ENCODE measurements at places on chromosomes 13 and 19. TPM values are rescaled to one million over a fixed set of nuclear protein-coding genes. Genes with fewer than 3 reads are reported as not detected.
A peak's percentile ranks its signal among the peaks of the same experiment; 100 is the strongest.

GRCh38 chr13:27176470-27177410, 5.1 kb upstream of the USP12 start:
- no peak for DNase-seq

GRCh38 chr13:51453959-51454703, 1.3 kb upstream of the INTS6 start:
- peak; percentile 13 for DNase-seq

Gene NPAS1
- 0.52 TPM for total RNA-seq

Gene LIPE
- 1.2 TPM for total RNA-seq

Gene ZNF667
- 3.3 TPM for total RNA-seq

All from renal cortical epithelial cell (primary cell).